Type B pancreatic cell (in vitro differentiated cells): ENCODE measurements at places on chromosomes 6 and 20.

DNA sequence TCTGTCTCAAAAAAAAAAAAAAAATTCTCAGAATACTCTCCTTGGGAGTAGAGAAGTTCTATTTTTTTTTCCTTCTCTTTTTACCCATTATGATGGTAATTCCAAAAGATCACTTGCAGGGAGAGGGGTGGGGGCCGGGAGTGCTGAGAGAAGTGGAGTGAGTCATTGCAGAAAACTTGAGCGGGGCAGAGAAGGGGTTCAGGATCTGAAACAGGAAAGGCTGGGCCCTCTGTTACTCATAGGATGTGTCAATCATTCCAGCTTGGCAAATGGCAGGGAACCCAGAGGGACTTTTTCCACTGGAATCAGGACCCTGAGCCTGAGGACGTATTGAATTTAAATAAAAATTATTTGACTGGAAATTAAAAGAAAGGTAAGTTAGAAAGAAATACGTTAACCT is 111.4 kb upstream of the ARMC2 start:
- no peak for DNase-seq

- DNase-seq = no peak
Measured at GRCh38 chr6:42402184-42402583, 49.5 kb downstream of the TRERF1 start.

GRCh38 chr6:119307056-119307455 is 42.5 kb downstream of the MAN1A1 start:
- no peak for DNase-seq

GRCh38 chr6:68689910-68690309 is 54.8 kb downstream of the ADGRB3 start:
- no peak for DNase-seq

DNA sequence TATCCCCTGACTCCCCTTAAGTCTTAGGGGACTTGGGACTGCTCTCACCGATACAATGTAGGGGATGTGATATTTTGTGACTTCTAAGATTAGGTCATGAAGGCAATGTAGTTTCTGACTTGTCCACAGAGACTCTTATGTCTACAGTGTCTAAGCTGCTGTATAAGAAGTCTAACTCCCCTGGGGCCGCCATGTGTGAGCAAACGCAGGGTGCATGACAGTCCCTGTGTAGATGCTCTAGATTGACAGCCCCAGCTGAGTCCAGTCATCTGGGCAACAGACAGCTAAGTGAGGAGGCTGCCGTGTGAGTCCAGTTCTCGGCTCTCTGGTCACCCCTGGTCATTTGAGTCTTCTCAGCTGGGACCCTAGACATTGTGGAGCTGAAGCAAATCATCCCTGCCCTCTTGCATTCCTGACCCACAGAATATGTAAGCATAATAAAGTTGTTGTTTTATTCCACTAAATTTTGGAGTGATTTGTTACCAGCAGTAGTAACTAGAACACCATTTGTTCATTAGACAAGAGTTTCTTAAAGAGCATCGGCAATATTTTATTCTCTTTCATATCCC is 743.3 kb upstream of the CHD6 start:
- DNase-seq = no peak

DNA sequence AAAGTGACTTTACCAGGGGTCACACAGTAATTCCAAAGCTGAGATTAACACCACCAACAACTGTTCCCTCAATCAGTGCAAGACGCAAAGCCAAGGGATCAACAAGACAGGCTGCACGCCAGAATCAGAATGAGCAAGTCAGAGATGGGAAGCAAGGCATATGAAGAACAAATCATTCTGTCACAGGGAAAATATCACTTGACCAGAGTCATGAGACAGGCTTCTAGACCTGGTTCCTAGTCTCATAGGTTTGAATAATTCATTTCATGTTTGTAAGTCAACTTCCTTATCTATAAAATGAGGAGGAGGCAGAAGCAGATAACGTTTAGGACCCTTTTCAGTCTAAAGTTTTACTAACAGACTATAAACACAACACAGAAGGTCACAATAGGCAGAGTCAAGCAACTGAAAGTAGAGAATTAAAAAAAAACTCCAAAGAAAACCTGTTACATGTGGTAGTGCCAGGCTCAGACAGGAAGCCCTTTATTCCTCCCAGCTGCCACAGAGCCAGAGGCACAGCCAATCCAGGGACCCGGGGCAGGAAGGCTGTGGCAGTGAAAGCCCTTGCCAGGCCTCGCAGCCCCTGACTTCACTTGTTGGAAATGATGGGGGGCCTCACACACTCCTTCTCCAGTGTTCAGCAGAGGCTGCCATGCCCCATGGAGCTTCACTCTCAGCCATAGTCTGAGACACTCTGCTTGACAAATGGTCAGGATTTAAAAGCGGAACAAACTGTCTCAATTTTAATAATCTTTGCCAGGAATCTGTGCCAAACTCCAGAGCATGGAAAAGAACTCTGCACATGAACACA is 29.2 kb upstream of the DST start:
- DNase-seq = no peak

DNA sequence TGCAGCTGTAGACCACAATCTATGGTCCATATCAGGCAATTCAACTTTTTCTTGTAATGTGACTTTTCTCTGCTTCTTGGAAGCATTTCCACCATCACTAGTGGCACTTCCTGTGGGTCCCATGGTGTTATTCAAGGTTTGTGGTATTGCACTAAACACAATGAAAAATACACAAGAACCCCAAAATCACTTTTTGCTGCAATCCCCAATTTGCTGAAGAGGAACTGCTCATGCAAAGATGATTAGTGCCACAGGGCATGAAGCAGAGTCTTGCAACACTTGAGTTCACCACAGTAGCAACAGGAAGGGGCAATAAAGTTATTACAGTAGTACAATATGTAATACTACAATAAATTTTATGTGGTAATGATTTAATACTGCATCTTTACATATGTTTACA is 16.8 kb upstream of the TAAR1 start:
- no peak for DNase-seq

GRCh38 chr6:31304683-31305082 is 32.8 kb upstream of the HLA-C start:
- no peak for DNase-seq

DNA sequence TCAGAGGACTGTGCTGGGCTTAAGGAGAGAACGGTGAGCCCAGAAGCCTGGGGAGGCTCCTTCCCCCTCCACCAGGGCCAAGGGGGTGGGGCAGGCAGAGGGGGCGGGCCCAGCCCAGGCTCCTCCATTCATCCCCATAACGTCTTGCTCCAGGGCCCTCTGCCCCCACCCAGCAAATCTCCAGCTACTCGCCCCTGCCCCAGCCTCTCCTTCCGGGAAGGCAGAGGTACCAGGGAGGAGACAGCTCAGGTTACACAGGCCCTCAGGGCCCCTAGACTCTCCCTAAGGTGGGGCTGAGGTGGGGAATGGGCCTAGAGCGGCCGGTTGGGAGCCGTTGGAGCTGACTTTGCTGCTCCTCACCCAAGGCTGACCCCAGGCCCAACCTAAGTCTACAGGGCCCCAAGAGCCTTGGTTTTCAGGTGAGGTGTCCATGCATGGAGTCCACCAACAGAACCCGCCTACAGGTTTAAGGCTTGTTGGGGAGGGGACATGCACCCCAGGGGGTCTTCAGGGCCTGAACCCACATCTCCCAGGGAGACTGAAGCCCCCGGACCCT is 1.2 kb downstream of the LAMA5 start:
- no peak for DNase-seq

- DNase-seq = no peak
Measured at GRCh38 chr6:30818391-30818841, 65.9 kb upstream of the DDR1 start.

- DNase-seq = no peak
Measured at GRCh38 chr6:121912905-121913304, 477.5 kb downstream of the GJA1 start.

GRCh38 chr20:50198180-50198666 is 7.6 kb downstream of the CEBPB start:
- no peak for DNase-seq

DNA sequence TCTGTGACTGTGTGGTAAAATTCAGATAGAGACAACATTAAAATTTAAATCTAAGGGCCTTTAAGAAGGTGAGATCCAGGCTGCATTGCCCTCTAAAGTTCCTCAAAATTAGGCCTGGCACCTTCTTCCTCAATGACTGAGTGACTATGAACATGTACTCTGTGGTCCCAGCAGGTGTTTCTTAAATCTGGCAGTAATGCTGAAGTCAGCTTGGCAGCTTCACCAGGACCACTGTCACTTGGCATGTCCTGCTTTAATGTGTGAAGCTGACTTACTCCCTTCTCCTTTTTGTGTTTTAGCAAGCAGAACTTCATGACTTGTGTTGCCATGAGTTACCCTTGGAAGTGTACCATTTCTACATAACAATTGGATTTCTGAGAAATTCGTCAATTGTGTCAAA is 141.7 kb downstream of the NKAIN2 start:
- no peak for DNase-seq

GRCh38 chr6:32664827-32665362 is 1.6 kb downstream of the HLA-DQB1 start:
- DNase-seq = no peak

GRCh38 chr6:14598017-14598864 is 480.7 kb downstream of the CD83 start:
- no peak for DNase-seq

GRCh38 chr6:3948866-3949265 is 99.7 kb downstream of the FAM50B start:
- DNase-seq = no peak

DNA sequence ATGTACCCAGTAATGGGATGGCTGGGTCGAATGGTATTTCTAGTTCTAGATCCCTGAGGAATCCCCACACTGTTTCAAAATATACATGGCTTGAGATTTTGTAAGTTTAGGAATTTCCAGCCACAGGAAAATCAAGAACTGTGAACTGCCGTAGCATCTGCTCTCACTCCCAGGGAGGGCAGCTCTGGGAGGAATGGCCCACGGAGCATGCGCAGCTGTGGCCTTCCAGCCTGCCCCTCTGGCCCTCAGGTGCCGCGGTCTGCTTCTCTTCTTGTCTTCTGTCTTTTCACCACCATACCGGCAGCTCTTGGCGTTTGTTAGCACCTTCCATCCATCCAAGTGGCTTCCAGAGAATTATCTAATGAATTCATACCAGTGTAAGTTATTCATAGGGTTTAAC is 19.9 kb upstream of the EXOC2 start:
- no peak for DNase-seq

- no peak for DNase-seq
Measured at GRCh38 chr6:15268137-15268908, 22.5 kb downstream of the JARID2 start.

- DNase-seq = no peak
Measured at GRCh38 chr6:33018904-33019303, 9.5 kb upstream of the HLA-DOA start.

DNA sequence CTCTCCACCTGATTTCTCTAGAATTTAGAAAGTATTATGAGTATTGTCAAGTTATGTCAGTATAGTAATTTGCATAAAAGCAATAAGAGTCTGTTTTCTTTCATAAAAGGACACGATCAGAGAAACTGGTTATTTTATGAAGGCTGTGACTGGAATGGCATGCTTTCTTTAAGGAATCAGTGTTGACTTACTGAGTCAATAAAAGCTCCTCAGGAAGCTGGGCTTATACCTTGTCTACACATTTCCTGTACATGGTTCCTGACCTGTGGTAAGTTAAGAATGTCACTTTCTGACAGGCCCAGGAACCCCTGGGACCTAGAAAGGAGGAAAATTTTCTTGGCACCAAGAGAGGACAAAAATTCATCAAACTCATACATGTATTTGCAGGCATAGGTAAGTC is 1224.0 kb upstream of the ADGRB3 start:
- DNase-seq = no peak

GRCh38 chr20:43460172-43460829 is 2.6 kb downstream of the SRSF6 start:
- no peak for DNase-seq

DNA sequence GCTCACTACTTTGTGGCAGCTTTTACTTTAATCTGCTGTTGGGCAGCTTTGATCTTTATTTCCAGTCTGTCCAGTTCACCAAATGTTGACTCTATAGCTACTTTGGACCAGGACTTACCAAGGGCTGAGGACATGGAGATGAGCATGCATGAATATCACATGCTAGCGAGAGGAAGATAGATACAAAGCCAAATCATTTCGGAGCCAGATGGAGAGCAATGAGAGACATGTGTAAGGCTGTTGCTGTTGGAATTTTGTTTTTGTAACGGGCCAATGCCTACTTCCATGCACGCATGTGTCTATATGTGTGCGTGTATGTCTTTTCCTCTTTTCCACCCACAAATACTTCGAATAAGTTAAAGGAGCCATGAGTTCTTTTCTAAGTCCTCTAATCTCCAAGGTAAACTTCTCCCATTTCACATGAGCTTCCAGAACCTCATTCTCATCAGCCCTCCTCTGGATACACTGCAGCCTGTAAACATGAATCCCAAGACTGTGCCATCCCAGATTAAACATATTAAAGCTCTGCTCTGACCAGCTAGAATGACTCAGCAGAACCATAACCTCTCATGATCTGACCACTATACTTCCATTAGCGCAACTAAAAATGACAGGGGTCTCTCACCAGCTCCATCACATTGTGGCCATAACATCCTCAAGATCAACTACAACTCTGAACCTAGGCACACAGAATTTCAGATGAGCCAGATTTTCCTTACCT is 160.7 kb downstream of the LRFN2 start:
- DNase-seq = no peak

DNA sequence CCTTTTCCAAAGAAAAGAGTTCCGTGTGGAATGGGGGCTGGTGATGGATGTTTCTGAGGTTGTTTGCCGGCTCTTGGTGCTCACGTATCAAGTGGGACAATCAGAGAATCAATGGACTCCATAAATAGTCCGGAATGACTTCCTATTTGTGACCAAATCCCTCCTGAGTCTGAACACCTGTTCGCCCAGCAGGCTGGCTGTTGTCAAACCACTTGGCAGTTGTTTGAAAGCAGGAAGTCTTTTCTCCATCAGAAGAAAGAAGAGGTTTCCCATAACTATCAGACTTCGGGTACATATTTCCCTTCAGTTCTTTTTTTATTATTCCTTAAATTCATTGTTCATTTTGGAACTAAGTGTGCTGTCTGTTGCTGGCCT is 154.7 kb upstream of the RIN2 start:
- no peak for DNase-seq

DNA sequence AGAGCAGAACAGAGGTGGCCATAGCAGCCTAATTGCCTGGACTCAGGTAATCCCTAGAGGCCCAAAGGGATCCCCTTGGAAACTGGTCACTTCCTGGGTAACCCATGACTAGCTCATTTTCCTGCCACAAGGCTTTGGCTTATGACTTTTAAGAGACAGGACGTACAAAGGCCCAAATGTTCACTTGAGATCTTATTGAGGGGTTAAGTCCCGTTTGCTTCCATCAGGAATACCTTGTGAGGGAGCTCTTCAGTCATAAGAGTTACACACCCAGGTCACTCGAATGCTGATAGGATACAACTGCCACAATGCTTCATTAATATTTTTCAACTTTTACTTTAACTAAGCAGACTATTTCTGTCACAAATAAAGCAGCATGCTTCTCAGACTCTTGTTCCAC is 51.7 kb downstream of the TMEM170B start:
- no peak for DNase-seq

DNA sequence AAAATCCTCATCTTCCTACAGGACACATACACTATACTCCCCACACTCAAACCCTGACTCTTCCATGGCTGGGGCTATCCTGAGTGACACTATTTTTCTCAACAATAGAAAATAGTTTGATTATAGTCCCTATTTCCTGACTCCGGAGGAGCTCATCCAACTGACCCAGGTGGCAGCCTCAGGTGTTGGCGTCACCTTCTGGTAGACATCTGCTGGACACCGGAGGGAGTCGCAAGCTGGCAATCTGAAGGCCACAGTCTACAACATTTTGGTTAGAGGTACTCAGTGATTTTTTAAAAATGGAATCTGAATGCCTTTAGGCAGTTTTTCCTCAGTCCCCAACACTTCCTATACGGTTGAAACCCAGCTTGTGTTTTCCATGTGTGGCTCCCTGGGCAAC is 32.2 kb upstream of the OCSTAMP start:
- no peak for DNase-seq

- no peak for DNase-seq
Measured at GRCh38 chr6:11575408-11576033, 38.0 kb downstream of the TMEM170B start.
